Germinal center (tissue), 1 donor: ENCODE measurements at places on chromosomes 12 and 14.

DNA sequence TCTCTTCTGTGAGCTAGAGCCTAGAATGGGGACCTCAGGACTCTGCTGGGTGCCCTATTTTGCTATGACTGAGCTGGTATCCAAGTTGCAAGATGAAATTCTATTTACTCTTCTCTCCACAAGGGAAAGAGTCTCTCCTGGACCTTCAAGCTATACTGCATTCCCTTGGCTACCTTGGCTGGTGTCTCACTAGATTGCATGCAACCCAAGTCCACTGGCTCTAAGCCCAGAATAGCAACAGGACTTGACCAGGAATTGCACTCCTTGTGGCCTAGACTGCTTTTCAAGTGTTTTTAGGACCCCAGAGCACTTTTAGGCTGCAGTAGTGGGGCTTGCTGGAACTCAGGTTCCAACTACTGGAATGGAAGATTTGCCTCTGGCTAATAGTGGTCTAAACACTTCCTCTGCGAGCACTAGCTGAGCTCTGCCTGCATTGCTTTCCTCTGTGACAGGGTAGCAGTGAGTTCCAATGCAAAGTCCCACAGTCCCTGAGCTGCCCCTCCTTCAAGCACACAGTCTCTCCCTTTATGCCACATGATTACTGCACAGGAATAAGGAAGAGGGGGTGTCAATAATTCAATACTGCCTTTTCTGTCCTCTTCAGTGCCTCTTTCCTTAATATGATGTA is 1009.1 kb upstream of the FLRT2 start:
- DNase-seq, result no peak

DNA sequence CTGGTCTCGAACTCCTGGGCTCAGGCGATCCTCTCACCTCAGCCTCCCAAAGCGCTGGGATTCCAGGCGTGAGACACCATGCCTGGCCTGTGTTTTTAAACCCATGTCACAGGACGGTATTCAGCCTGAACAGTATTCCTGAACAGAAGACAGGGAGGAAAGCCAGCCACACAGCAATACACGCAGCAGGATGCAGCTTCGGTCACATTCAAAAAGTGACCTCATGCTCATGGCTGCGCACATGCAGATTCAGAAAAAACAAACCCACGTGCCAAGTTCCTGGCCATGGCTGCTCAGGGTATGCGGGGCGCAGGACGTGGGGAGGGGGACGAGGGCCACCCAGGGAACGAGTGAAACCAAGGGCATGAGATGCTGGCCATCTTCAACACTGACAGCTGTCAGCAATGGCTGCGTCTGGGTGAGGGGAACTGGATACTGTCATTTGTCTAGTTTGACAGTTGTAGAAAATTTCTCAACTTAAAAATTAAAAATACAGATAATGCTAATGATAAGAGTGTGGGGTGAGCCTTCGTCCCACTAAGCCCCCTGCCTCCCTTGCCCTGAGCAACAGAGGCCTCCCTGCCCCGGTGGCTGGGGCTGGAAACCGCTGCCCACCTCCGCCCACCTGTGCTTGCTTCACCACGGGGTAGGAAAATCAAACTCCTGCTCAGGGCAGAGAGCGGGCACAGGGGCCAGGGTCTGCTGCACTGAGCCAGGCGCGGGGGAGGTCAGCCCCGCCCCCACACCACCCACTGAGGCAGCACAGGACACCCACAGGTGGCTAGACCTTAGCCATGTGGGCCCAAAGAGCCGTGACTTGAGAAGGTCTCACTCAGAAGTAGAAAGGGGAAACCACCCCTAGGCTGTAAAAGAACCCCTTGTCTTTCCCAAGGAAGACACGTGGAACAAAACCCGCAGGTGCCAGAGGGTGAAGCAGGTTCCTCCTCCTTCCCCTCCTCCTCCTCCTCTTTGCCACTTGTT is 84.2 kb downstream of the SCARB1 start:
- DNase-seq, result peak; percentile 67

DNA sequence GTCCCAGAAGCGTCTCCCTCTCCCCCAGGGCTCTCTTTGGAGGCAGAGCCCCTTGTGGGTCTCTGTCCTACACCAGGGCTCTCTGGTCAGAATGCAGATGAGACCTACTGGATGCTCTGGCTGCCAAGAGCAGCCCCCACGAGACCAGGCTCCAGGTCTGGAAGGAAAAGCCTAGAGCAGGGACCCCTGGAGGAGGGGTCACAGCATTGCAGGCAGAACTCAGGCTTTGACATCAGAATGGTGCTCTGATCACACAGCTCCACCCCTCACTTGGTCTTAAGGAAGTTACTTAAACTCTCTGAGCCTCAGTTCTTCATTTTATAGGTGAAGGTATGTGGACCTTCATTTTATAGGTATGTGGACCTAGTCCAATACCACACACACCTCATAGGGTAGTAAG is 83.1 kb downstream of the ARL6IP4 start:
- DNase-seq, result peak; percentile 30

DNA sequence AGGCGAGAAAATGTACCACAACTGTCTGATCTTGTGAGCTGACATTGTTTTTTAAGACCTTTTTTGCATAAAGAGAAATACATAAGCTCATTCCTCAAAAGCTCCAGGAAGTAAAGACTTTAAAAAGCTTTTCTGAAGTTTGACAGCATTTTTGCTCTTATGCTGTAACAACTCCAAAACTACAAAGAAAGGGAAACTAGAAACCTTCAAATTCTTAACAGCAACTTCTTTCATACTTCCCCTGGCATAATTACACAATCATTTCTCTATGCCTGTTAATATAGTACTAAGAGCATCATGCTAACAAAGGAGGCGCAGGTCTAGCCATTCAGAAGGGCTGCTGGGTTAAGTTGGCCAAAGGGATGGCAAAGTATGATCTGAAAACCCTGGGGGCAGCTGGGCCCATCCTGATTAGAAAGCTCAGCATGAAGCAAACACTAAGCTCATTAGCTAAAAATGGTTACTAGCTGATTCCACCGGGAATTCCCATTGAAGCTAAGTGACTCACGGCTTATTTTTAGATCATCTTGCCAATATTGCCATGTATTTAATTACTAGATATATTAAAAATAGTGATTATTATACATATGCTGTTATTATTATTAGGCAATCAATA is 26.1 kb upstream of the ANP32D start:
- DNase-seq, result no peak

GRCh38 chr12:76883811-76884210 is 5.0 kb upstream of the CSRP2 start:
- no peak for DNase-seq

DNA sequence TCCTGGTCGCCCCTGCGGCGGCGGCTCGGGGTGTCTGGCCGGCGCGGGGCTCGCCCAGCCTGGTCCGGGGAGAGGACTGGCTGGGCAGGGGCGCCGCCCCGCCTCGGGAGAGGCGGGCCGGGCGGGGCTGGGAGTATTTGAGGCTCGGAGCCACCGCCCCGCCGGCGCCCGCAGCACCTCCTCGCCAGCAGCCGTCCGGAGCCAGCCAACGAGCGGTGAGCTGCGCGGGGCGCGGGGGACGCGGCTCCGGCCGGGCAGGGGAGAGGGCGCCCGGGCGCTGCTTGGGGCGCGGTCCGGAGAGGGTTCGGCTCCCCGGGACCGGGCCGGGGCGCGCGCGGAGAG is at the start of gene LGALS3:
LGALS3 (plus strand) TSS at position 167 of the 342 bp plus-strand sequence. CDS start 8,122 bp downstream, outside the sequence.
- DNase-seq, result no peak
